ENCODE measurements at places on chromosomes 1 and 21.

DNA sequence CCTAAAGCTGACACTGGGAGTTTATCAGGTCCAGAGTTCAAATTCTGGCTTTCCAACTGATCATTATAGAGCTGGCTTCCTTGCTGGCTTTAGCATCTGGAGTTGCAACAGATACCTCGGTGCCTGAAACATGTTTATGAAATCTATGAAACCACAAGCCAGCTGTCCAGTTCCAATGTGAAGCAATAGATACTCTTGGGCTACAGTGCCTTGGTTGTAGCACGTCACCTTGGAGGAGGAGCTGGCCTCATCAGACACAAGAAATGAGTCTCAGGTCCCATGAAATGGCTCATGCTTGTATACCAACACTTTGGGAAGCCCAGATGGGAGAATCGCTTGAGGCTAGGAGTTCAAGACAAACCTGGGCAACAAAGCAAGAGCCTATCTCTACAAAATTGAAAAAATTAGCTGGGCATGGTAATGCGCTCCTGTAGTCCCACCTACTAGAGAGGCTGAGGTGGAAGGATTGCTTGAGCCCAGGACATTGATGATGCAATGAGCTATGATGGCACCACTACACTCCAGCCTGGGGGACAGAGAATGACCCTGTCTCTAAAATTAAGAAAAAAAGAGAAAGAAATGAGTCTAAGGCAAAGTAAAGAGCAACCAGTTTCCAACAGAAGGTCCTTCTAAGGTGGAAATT, 132.5 kb upstream of the ZNF648 start:
- DNase-seq = no peak

- no peak for DNase-seq
These were observed 703.1 kb downstream of the ADGRL2 start for GRCh38 chr1:82503822-82504221.

DNA sequence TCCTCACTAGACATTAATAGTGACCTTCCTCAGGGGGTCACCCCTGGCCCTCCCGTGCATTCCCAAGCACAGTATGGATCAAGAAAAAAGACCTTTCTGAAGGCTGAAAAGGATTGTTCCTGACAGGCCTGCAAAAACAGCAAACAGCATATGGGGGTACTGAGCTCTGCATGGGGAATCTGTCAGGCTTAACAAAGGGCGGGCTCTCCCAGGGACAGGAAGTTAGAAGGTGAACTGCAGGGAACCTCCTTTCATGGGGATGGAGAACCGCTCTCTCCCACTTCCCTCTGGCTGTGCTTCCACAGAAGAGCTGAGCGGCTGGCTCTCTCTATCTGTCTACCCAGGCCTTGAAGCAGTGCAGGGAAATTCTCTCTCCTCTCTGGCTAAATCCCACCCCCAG, 91.7 kb downstream of the DTL start:
- DNase-seq = no peak

DNA sequence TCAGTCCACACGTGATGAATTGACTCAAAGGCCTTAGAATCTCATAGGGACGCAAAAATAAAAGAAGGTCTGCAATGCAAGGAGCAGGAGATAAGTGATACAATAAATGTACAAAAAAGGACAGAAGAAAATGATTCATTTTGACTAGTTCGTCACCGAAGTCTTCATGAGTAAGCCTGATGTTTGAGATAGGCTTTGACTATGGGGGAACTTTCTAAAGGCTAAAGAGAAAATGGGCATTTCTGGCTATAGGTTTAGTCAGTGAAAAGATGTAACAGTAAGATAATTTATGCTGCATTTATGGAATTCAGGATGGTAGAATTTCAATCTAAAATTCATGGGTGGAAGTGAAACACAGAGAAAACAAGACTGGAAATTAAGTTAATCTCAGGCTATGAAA, 163.0 kb downstream of the ADGRL4 start:
- no peak for DNase-seq

DNA sequence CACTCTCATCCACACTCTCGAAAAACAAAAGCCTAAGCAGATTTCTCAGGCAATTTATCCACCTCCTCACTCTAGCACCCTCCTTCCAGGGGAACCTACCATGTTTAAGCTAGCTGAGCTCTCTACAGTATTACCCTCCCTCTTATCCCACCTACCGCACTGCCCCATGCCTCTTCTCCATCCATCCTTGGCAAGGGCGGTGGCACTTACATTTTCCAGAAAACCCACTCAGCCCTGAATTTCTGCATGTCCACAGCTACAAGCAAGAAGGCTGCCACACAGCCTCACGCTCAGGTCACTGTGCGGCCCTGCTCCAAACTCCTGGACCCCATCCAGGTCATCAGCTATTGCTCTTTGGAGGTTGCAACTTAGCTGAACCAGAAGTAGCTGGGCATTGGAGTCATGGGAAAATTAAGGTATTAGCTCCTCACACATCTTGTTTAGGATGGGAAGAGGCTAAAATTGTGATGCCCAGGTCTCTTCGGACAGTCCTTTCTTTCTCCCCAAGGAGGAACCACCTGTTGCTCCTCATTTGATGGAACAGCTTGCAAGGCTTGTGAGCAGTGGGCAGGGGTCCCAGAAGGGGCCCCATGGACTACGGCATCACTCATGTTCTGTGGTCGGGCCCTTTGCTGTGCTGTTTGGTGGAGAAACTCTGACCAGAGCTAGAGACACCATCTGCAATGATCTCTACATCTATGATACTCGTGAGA, 1.1 kb downstream of the KLHDC9 start:
- no peak for DNase-seq

DNA sequence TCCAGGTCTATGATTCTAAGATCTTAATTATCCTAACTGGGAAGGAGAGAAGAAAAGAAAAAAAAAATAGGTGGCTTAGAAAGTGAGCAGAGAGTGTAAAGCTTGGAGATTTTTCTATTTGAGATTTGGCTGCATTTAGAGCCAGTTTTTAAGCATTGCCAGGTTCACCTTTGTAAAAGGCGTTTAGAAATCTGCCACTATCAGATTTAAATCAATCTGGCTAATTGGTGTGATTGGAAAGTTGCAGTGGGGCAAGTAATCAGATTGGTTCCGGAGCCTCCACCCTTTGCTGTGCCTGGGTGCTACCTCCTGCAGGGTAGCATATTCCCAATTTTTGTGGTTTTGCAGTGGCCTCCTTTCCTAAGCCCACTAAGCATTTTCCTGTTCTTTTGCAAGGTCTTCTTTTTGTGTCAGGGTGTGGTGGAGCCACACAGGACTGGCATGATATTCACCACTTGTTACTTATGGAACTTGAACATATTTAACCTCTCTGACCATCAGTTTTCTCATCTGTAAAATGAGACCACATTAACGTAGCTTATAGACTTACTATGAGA, 48.5 kb upstream of the PPP2R5A start:
- DNase-seq = no peak

- no peak for DNase-seq
These were observed 11.7 kb downstream of the HMGN2 start for GRCh38 chr1:26483980-26484379.

- DNase-seq = no peak
These were observed 83.4 kb downstream of the SLC16A1 start for GRCh38 chr1:112872551-112872962.

DNA sequence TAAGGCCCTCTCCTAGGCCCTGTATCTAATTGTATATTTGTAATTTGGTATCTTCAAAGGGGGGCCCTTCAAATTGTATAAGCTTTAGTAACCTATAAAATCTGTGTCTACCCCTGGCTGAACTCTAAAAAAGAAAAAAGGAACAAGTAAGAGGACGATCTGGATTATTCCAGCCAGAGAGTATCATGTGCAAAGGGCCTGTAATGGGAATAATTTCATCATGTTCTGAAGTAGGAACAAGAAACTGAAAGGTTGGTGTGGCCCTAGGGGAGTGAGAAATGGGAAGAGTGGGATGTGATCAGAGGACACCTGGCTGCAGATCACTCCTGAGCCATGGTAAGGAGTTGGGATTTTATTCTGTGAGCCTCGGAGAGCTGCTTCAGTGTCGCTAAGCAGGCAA, 14.7 kb downstream of the PTAFR start:
- no peak for DNase-seq

DNA sequence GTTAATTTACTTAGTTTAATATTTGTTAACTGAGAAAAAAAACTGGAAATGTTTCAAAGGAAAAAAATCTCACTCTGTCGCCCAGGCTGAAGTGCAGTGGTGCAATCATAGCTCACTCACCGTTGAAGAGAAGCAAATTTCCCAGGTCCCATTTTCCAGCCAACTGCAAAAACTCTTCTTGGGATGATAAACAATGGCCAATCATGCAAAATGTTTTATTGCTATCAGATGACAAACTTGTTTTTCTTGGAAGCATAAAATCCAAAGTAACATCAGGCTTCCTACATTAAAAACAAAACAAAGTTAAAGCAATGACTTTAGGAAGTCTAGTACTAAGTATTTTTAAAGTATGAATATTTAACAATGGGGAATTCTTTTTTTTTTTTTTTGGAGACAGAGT, 84.9 kb downstream of the LYST start:
- DNase-seq = no peak

DNA sequence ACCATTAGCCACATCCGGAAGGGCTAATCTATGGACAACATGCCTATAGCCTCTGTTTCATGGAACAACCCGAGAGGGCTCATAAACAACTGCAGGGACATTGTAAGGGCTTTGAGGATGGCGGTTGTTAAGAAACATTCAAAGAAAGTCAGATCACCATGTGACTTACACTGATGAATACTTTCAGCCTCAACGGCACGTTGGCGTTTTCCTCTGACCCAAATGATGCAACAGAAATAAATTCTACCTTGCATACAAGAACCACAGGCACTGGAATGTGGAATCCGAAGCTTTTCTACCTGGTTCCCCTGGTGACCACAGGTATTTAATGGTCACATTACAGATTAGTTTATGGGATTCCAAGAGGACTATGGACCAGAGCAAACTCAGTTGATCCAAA, 107.0 kb downstream of the CLIC6 start:
- no peak for DNase-seq

GRCh38 chr1:63601061-63601460, 7.8 kb downstream of the PGM1 start:
- no peak for DNase-seq

- no peak for DNase-seq
These were observed 82.5 kb downstream of the C4BPA start for GRCh38 chr1:207186503-207186902.

GRCh38 chr21:44375761-44376241, 22.4 kb downstream of the TRPM2 start:
- DNase-seq = no peak

Measured in stimulated activated CD4-positive, alpha-beta T cell treated with anti-CD3 and anti-CD28 coated beads, Interleukin-15, amount 100 ng/mL, for 1 hour (primary cell).